ENCODE measurements at places on chromosomes 7 and 10. TPM values are rescaled to one million over a fixed set of nuclear protein-coding genes. Genes with fewer than 3 reads are reported as not detected.

GRCh38 chr10:6202684-6203330 lies at the start of gene PFKFB3:
Gene PFKFB3, plus strand, starts transcription at chr10:6202932. Its CDS starts 329 bp downstream, at chr10:6203261.
- DNase-seq, result peak; percentile 99

DNA sequence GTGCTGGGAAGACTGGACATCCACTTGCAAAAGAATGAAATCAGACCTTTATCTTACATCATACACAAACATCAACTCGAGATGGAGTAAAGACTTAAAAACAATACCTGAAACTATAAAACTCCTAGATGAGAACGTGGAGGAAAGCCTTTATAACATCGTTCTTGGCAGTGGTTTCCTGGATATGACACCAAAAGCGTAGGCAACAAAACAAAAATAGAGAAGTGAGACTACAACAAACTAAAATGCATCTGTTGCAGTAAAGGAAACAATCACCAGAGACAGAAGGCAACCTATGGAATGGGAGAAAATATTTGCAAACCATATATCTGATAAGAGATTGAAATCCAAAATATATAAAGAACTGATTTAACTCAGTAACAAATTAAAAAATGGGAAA lies 33.3 kb downstream of the CC2D2B start:
- DNase-seq, result no peak

DNA sequence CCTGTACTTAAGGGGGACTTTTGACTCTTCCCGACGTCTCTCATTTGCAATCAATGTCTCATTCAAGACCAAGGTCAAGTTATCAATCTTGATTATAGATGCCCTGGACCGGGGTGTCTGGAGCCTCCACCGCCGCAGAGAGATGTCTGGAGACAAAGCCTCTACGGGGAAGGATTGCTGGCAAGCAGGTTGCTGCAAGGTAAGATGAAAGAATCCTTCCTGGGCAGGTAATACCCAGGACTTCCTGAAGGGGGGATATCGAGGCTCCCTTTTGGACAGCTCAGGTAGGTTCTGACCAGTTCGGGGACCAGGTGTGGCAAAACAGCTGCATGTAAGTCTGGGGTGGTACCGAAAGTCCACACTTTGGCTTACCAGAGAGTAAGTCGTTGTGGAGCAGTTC lies 12.5 kb upstream of the CUX1 start:
- no peak for DNase-seq

GRCh38 chr10:97566336-97566996 lies 6.1 kb upstream of the ANKRD2 start:
- no peak for DNase-seq

GRCh38 chr7:123627851-123628250 lies 26.2 kb downstream of the ASB15 start:
- DNase-seq, result no peak

Gene UTF1
- total RNA-seq, result not detected

Gene SLC35B4
- 6.5 TPM for total RNA-seq

Gene EPHB6
- total RNA-seq, result 2.0 TPM

Gene HNRNPA2B1
- 353 TPM for total RNA-seq

Data from cardiac septum (tissue), 1 donor.